Activated naive CD4-positive, alpha-beta T cell treated with anti-CD3 and anti-CD28 coated beads, Interleukin-2, amount 50 U/mL, for 16 hours (primary cell): ENCODE measurements at places on chromosomes 12 and 14.

DNA sequence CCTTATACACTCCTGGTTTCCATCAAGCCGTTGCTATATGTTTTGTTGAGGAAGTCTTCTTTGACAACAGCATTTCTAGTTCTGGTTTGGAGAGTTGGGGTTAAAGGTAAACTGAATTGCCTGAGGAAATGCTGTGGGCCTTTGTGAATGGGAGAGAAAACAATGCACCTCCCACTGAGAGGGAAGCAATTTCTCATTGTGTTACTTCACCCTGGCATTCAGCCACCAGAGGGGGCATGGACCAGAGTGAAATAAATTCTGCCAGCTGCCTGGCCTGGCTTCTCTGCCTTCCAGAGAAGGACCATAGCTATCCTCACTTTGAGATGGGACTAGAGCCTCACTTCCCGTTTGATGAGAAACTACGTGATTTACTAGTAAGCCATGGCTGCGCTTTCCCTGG is 475.3 kb downstream of the EGLN3 start:
- no peak for DNase-seq

- DNase-seq: peak; percentile 67
Measured at GRCh38 chr12:46219877-46220655, 48.8 kb downstream of the SLC38A1 start.

DNA sequence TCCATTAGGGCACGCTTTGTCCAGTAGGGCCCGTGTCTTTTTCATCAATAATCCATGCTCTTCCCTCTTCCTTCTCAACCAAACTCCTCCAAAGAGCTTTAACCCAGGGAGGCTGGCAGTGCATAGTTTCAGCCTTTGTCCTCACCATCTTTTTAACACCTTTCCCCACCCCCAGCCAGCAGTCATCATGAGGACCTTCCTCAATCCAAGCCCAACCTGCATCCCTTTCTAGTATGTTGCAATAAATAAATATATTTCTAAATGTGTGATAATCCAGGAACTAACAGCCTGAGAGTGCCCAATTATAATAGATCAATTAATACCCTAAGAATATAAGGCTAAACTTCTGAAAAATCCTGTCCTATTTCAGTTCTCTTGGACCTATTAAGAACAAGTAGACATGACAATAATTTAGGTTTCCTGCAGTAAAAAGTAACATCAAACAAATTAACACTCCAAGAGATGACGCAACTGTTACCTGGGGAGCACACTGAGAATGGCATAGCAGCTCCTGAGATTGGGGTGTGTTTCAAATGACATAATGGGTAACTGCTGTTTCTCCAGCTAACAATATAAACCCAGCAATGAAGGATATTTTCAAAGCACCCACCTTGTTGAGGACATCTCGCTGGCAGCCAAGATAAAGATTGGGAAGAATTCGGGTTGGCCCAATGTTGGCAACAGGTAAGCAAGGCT is 62.6 kb downstream of the DUSP16 start:
- no peak for DNase-seq

DNA sequence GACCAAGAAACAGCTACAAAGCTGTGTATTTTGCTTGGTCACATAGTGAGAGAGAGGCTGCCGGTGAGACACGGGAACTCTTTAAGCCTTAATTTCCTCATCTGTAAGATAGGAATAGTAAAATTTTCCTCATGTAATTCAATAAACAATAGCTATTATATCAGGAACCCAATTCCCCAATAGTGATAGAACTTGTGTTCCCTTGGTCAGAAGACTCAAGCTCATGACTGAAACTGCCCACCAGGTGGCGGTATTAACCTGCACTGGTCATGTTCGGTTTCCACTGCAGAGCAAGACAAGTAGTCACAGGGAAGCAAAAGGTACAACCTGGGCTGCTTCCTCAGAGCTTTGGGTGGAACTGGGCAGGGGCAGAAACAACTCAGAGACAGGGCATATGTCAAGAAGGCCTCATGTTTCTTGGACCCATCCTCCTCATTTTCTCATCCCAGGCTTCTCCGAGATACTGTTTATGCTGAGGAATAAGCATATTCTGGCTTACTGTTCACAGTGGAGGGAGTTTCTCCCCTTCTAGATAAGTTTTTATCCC is 4.2 kb upstream of the AJUBA start:
- DNase-seq: peak; percentile 88

GRCh38 chr12:97267594-97268202 is 194.9 kb upstream of the RMST start:
- no peak for DNase-seq

- no peak for DNase-seq
Measured at GRCh38 chr12:132260721-132261120, 68.7 kb downstream of the GALNT9 start.

GRCh38 chr14:93654599-93654998 is 133.7 kb downstream of the PRIMA1 start:
- no peak for DNase-seq

DNA sequence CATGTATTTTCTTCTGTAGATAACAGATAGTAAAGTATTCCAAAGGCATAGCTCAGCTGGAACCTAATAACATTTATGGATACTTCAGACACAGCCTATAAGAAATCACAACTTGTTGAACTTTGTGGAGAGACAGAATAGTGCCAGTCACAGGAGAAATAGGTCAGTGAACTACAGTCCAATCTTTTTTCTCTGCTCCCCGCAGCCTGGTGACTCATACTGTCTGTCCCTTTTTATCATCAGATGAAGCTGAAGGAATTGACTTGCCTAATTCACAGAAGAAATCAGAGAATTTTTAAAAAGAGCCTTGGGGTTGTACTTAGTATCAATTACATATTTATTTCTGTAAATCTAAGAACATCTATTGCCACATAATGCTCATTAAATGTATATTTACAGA is 222.3 kb downstream of the ALG10 start:
- no peak for DNase-seq

GRCh38 chr12:62530596-62530995 is 64.0 kb downstream of the MON2 start:
- DNase-seq: no peak

GRCh38 chr14:33588771-33589170 is 362.1 kb downstream of the EGLN3 start:
- no peak for DNase-seq

GRCh38 chr14:65751510-65751909 is 339.0 kb downstream of the FUT8 start:
- no peak for DNase-seq

- no peak for DNase-seq
Measured at GRCh38 chr12:2753536-2753935, 41.2 kb upstream of the FKBP4 start.

GRCh38 chr12:109739747-109740693 is 26.4 kb downstream of the FAM222A start:
- peak; percentile 10 for DNase-seq

- no peak for DNase-seq
Measured at GRCh38 chr14:93708800-93709199, 79.5 kb downstream of the PRIMA1 start.

DNA sequence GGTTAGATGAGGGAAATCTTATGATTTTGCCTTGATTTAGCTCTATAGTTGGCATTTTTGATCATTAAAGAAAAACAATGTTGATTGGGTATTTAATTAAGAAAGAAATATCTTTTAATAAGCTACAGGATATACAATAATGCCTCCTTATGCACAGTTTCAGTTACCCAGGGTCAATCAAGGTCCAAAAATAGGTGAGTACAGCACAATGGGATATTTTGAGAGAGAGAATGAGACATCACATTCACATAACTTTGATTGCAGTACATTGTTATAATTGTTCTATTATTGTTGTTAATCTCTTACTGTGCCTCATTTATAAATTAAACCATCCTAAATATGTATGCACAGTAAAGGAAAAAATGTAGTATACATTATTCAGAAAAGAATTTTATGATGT is 102.2 kb downstream of the MYF5 start:
- DNase-seq: no peak

- no peak for DNase-seq
Measured at GRCh38 chr14:94547151-94547680, 14.0 kb upstream of the SERPINA4 start.

GRCh38 chr12:131152587-131152986 is 198.9 kb downstream of the ADGRD1 start:
- no peak for DNase-seq

DNA sequence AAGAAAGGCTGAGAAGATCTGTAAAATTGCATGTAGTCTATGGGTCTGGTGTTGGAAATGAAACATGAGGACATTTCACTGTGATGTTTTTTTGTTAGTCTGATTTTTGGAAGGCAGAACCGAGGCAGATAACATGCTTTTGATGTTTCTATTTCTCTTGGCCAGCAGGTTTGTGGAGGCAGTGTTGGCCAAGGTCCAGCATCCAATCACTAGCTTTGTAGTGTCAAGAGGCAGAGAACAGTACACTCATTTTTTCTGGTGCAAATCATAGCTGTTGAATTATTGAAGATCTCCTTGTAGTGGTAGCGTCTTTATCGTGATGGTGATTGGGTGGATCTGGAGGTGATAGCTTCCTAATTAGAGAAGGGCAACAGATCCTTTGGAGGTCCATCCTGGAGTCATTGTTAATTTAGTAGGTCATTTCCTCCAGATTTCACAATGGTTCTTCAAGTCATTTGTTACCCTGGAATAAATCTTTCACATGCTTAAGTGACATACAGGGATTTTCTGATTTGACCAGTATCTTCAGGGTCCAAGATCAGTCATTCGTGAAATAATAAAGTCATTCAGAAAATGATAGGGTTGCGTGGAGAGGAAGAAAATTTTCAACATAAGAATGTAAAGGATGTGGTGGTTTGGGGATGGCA is 252.4 kb upstream of the CPNE8 start:
- DNase-seq: no peak

DNA sequence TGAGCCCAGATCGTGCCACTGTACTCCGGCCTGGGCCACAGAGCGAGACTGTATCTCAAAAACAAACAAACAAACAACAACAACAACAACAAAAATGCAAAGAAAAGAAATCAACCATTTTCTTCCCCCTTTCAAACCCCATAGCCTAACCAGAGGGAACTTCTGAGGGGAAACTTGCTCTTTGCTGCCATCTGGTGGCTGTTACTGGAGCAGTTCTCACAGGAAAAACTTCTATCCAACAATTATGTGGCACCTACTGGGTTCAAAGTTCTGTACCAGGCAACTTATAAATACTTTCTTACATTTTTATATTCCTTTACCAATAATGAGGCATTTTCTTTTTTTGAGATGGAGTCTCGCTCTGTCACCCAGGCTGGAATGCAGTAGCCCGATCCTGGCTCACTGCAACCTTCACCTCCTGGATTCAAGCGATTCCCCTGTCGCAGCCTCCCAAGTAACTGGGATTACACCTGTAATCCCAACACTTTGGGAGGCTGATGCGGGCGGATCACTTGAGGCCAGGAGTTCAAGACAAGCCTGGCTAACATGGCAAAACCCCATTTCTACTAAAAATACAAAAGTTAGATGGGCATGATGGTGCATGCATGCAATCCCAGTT is 50.9 kb upstream of the BICDL1 start:
- DNase-seq: peak; percentile 68

DNA sequence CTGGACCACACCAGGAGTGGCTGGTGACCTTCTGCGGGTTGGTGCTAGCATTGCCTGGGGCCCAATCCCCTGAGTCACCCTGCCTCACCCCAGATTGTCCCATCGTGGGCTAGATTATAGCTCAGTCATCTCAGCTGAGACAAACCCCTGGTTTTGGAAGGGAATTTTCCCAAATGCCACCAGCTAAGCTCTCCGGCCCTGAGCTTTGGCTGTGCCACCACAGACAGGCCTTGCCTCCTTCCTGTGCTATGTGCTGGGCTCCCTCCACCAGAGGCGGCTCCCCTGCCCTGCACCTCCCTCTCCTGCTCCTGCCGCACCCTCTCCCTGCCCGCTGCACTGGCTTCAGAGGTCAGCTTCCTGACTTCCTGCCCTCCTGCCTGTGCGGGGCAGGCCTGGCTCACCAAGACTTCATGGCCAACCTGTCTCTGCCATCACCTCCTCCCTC is 196.3 kb downstream of the TSPAN9 start:
- DNase-seq: no peak

DNA sequence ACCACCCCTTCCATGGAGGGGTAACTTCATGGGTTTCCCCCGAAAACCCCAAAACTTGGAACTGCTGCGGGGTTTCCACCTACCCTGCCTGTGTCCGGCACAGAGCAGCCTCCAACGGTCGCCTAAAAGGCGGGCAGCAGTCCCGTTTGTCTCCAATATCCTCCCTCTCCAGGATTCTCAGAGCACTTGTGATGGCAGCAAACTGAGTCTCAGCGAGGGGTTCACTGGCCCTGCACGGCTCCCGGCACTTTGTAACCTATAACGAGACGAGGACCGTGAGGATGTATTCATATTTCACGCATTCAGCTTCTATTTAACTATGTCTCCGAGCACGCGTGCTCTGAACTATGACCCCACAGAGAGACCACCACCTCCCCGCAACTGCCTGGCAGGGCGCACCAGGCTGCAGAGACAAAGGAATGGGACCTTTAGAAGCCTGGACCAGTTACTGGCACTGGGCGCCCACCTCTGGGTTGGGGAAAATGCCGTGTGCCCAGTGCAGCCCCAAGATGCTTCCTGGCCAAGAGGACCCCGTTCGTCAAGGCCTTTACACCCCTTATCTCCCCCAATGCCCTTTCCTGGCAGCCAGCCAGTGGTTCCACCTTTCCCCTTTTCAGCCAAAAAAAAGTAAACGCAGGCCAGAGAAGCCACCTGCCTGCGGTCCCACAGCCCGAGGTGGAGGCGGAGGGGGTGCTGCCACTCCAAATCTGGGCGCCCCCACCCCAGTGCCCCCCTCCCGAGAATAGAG is 173.1 kb upstream of the RTL1 start:
- no peak for DNase-seq
